ENCODE measurements at places on chromosomes 1 and 21.

GRCh38 chr1:184840596-184840995 is 85.9 kb upstream of the EDEM3 start:
- DNase-seq: peak; percentile 6

GRCh38 chr1:56580771-56581170 is 1.4 kb upstream of the PLPP3 start:
- no peak for DNase-seq

DNA sequence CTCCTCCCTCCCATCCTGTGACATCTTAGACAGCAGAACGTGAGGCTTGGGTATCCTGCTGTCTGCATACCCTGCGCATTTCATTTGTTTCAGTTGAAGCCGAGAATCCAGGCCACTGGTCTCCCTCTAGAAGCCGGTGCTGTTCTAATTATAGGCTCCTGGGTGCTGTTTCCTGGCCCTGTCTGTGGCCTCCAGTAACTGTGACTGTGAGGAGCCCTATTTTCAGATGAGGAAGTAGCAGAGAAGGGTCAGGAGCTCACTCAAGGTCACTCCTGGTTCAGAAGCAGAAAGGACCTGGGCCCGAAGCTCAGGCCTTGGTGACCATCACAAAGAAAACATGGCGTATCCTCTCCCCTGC is 24.0 kb downstream of the COQ8A start:
- DNase-seq: no peak

- DNase-seq: no peak
These were observed 37.5 kb downstream of the SLC19A1 start for GRCh38 chr21:45504516-45505415.

DNA sequence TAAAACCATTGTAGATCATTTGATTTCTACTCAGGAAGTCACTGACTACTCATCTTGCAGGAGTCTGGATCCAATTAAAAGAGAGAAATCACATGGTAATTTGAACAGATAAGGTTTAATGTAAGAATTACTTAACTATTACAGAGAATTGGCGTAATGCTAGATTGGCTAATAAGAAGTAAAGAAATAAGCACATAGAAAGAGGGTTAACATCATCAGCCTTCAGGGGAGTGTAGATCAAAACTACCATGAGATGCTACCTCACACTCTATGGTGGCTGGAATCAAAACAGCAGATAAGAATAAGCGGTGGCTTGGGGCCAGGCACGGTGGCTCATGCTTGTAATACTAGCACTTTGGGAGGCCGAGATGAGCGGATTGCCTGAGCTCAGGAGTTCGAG is 11.7 kb downstream of the ST3GAL3 start:
- DNase-seq: no peak

- DNase-seq: no peak
These were observed 779.6 kb upstream of the ADGRL2 start for GRCh38 chr1:81021134-81021533.

GRCh38 chr1:226659641-226660040 is 79.4 kb downstream of the ITPKB start:
- no peak for DNase-seq

- no peak for DNase-seq
These were observed 105.3 kb downstream of the BCAR3 start for GRCh38 chr1:93576346-93576745.

- no peak for DNase-seq
These were observed 678.4 kb upstream of the ADAMTS5 start for GRCh38 chr21:27645285-27645684.

GRCh38 chr1:192795916-192796618 is 12.8 kb upstream of the RGS2 start:
- DNase-seq: no peak

- no peak for DNase-seq
These were observed 1180.3 kb upstream of the B3GALT2 start for GRCh38 chr1:194366705-194367104.

- no peak for DNase-seq
These were observed 287.9 kb downstream of the LTN1 start for GRCh38 chr21:28704746-28705145.

GRCh38 chr1:12629511-12629956 is 11.5 kb upstream of the DHRS3 start:
- no peak for DNase-seq

DNA sequence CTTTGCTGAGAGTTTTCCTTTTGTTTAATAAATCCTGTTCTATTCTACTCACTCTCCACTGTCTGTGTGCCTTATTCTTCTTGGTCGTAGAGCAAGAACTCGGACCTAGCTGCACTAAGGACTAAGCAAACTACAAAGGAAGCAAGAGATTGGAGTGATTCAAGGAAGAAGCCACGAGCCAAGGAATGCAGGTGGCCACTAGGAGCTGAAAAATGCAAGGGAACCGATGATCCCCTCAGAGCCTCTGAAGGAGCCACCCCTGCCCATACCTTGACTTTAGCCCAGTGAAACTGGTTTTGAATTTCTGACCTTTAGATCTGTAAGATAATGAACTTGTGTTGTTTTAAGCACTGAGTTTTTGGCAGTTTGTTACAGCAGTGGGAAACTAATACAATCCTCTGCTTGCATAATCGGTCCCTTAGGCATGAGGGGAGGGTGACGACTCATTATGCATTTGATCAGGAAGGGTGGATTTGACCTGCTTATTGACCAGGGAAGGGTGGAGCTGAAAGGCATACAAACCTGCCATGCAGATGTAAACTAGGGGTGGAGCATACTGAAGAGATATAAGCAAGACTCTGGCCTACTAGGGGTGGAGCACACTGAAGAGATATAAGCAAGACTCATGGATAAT is 6.2 kb upstream of the CA6 start:
- DNase-seq: no peak

GRCh38 chr21:36004441-36004840 is 55.9 kb downstream of the SETD4 start:
- no peak for DNase-seq

DNA sequence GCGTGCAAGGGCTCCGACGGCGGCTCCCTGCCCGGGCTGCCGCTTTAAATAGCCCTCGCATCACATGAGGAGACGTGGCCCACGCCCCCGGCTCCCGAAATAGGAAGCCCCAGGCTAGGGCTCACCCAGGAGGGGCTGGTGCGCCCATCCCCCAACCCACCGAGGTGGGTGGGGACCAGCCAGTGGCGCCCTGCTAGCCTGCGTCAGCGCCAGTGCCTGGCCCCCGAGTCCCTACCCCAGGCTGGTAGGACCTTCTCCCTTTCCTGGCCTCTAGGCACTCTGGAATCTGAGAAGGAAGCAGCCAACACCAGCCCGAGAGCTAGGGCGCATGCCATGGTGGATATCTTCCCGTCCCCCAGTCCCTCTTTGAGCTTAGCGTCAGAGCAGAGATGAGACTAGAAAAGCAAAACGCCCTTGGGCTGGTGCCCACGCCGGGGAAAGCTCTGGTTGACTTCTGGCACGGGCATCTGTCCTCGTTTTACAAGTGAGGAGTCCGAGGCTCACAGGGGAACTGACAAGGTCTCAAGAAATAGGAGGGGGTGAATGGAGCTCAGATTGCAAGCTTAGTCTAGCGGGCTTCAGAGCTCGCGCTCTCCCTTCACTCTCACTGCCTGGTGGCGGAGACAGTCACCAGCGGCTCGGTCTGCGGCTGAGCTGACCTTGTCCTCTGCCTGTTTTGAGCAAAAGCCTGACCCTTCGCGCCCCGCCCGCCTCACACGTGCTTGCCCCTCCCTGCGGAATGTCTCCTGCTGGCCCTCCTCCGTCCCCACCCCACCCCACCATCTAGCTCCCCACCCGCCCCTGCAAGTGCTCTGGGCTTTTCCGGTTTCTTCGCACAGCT is at the start of gene FABP3:
FABP3 (minus strand) TSS at position 21 of the 841 bp plus-strand sequence. CDS start 62 bp downstream, outside the sequence.
- DNase-seq: peak; percentile 62

- DNase-seq: no peak
These were observed 61.0 kb downstream of the CHIA start for GRCh38 chr1:111351700-111352099.

DNA sequence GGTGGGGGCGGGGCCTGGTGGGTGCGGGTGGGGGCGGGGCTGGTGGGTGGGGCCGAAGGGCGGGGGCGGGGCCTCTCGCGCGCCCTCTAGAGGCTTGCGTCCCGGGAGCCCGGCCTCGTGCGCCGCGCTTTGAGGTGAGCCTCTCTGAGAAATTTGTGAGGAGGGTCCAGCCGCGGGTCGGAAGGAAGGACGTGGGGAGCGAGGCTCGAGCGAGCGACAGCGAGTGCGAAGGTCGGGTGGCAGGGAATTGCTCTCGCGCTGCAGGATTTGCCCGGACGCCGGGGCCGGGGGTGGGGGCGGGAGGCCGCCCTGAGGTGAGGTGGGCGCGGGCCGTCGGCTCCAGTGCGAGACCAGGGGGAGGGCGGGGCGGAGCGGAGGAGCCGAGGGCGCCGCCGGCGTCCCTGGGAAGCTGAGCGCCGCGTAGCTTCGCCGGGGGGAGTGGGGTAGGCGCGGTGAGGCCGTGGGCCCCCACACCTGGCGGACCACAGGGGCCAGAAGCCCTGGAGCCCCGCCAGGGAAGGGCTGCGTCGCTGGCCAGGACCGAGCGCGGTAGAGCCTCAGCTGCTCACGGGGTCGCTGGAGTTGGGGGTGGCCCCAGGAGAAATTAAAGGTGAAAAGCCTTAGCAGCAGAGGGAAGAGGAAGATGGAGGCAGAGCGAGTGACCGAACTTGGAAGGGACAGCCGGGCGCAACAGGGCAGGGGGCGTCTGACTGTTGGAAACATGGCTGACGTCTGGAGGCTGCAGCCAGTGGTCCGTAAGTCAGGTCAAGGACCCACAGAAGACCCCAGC is 754 bp upstream of the LSS start:
- no peak for DNase-seq

DNA sequence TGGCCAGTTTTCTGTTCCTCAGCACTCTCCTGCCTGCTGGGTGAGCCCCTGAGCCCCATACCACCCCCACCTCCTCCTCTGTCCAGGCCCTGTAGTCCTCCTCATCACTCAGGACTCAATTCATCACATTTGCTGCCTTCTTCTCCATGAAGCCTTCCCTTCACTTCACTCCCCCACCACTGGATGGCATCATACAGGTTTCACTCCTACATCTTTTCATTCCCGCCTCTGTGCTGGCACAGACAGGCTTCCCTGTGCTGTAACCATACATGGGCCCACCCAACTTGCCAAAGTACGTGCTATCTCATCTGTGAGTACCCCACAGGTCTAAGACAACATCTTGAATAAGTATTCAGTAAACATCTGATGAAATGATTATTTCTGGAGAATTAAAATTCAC is 56.9 kb downstream of the SLC45A1 start:
- DNase-seq: peak; percentile 65

- no peak for DNase-seq
These were observed 55.0 kb upstream of the SYT6 start for GRCh38 chr1:114208714-114209113.

DNA sequence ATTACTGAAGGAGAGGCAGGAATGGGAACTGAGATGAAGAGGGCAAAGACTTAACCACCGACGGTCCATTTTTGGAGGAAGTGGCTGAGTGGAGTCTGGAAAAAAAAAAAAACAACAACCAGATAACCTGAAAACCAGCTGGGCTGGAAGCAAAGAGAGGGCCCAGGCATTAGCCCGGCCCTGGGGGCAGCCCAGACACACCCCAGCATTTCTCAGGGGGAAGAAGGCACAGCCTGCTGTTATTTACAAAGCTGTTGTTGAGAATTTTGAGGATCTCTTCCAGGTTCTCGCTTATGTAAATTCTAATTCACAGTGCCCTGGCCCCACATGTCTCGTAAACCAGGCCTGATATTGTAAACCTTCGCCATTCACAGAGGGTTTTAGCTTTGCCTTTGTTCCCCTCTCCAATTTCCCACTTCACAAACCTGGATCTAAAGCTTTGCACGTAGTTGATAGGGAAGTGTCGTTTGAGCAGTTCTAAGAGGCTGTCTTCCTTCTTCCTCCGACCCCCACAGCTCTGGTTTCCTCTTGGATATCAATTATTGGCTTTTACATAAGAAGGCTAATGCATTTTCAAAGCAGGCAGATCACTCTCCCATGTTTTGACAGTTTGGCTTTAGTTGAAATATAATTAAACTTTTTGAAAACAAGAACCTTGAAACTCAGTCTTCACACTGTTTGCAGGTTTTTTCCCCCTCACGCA is 161.8 kb upstream of the IRF2BP2 start:
- DNase-seq: peak; percentile 53
